H7 (cell line): ENCODE measurements at places on chromosomes 7 and 10.

- DNase-seq, result no peak
Observed at GRCh38 chr7:3138997-3139396, 95.3 kb upstream of the CARD11 start.

DNA sequence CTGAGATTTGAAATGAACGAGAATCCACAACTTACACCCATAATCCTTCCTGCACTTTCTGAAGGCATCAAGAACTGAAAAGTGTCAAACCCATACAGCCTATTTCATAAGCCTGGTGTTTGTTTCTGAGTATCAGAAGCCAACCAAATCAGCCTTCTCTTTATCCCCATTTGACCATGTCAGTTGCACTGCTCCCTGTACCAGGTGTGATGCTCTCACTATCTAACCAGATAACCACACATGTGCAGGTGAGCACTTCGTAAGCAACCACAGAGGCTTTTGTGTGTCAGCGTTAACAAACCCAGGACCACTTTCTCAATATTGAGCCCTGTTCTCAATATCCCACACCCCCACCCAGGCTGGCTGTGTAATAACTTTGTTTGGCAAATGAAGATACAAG lies 114.4 kb downstream of the DOCK4 start:
- no peak for DNase-seq

- DNase-seq, result no peak
Observed at GRCh38 chr7:143289421-143289820, 1.3 kb downstream of the CASP2 start.

- DNase-seq, result no peak
Observed at GRCh38 chr7:29920491-29920890, 69.1 kb downstream of the SCRN1 start.

DNA sequence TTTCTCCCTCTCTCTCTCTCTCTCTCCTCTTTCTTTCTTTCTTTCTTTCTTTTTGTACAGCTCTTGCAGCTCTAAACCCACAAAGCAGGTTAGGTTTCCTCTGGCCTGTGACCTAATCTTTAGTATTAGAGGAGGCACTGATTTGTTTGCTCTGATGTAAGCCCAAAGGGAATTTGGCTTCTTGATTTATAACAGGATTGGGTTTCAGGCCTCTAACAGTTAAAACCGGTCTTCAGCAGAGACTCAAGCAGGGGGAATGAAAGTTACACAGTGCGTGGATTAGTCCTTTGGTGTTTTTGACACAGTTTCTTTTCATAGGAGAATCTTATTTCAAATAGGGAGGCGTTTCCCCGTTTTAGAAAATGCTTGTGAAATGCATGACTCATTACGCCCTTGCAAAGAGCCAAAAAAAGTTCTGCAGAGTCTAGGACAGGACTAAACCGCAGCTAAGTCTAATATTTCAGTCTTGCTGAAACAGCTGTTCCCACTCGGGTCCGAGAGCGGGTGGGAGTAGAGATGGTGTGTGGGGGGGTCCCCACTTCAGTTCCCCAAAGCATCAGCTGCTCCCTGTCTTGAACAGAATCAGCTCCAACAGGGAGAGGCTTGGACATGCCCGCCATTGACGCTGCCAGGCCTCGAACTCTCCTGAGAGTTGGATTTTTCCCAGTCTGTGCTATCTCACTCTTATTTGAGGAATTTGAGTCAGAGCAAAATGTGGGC lies 296.5 kb upstream of the PITRM1 start:
- DNase-seq, result no peak
